ENCODE measurements at places on chromosomes 1 and 21.

DNA sequence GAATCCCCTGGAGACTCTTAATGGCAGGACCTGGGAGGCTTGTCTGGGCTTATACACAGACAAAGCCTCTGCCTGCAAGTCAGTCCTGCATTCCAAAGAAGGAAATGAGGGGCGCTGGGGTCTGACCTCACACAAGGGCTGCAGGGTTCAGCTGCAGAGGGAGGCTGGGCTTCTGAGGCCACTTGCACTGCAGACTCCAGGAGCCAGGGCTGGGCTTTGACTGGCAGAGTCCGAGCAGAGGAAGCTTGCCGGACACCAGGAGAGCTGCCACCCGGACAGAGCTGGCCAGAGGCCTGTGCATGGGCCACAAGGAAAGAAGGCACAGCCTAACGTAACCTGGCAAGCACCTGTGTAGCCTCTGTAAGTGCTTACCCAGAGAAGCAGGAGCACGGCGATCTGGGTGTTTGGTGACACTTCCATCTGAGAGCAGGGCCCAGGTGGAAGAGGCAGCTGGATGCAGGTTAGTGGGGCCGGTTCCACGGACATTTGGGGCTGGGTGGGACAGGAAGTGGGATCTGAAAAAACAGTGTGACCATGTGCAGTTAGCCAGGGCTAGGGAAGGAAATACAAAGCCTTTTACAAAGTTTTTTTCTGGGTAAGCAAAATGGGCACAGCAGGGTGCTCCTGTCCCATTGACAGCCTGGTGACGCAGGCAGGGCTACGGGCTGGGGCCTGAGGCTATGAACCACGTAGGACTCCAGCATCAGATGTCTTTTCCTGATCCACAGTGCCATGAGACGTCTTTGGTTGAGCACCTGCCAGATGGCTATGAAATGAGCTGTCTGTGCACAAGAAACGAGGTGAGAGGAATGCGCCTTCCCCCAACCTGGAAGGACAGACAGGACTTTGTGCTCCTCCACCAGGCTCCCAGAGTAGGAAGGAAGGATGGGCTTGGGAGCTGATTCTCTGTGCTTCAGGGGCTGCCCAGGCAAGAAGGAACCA is 37.3 kb upstream of the LBR start:
- no peak for DNase-seq

DNA sequence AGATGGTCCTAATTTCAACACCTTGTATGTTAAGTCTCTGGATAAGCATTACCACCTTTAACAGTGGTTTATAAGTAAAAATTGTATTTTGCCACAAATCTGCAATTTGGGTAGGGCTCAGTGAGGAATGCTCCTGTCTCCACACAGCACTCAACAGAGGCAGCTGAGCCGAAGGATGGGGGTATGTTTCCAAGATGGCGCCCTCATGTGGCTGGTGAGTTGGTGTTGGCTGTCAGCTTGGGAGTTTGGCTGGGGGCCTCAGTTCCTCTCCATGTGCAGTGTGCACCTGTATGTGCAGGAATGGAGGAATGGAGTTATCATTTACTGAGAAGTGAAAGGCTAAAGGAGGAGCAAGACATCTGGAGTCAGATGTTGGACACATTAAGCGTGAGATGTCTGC is 136.8 kb downstream of the GABPA start:
- no peak for DNase-seq

DNA sequence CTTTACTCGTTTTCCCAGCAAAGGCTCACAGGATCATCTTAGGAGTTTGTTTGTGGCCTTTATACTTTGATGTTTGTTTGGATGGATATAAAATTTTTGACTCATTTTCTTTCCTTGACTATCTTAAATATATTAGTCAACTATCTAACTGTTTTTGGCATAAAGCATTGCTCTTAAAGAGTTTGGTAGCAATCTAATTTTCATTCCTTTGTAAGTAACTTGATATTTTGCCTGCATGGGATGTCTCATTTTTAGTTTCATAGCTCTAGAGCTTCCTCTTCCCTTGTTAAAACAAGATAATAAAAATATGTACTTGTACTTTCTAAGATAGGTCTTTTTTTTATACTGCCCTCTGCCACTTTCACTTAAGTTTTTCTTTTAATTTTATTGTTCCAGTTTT is 161.9 kb downstream of the MAGI3 start:
- DNase-seq: no peak

DNA sequence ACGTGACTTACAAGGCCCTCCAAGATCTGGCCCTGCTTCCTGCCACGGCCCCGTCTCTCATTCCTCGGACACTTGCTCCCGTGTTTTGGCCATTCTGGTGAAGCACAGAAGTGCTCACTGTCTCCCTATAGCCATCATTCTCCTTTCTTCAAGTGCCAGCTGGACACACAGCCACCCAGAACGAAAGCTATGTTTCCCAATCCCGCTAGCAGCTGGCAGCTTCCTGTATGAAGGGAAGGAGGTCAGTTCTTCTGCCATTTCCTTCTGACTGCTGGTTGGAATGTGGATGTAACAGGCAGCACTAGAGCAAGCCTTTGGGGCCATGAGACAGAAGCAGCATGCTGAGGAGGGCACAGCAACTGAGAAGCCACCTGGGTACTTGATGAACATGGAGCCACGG is 82.8 kb downstream of the TGFBR3 start:
- no peak for DNase-seq

DNA sequence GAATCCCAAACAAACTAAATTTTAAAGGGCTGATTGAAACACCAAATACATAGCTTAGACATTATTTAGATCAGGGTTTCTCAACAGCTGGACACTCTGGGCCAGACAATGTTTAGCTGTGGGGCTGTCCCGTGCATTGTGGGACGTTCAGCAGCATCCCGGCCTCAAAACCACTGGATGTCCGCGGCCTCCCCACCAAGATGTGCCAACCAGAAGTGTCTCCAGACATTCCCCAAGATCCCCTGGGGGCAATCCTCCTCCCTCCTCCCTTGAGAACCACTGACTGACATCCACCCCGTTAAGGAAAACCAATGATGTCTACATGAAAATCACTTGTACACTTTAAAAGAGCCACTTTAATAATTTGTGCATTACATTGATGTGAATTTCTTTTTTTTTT is 38.4 kb downstream of the CLSTN1 start:
- no peak for DNase-seq

DNA sequence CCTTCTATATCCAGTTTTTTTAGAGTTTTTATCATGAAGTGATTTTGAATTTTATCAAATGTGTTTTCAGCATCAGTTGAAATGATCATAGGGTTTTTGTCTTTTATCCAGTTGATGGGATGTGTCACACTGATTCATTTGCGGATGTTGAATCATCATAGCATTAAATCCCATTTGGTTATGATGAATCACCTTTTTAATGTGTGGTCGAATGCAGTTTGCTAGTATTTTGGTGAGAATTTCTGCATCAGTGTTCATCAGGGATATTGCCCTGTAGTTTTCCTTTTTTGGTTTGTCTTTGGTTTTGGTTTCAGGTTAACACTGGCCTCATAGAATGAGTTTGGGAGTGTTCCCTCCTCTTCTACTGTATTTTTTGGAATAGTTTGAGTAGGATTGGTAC is 80.3 kb downstream of the DIRAS3 start:
- DNase-seq: no peak

- no peak for DNase-seq
Observed at GRCh38 chr1:98323388-98323787, 338.1 kb upstream of the SNX7 start.

DNA sequence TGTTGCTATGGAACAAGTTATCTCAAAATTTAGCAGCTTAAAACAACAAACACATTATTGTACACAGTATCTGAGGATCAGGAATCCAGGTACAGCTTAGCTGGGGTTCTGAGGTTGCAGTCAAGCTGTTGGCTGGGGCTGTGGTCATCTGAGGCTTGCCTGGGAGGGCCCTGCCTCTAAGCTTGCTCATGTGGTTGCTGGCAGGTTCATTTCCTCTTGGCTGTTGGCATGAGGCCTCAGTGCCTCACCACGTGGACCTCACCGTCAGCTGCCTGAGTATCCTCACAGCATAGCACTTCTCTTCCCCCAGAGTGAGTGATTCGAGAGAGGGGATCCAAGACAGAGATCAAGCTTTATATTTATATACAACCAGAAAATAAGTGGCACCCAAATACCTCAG is 18.6 kb downstream of the NTPCR start:
- DNase-seq: no peak

GRCh38 chr21:25700741-25701140 is 34.0 kb downstream of the ATP5PF start:
- DNase-seq: no peak

GRCh38 chr21:46144464-46145070 is 10.8 kb downstream of the FTCD start:
- DNase-seq: no peak

DNA sequence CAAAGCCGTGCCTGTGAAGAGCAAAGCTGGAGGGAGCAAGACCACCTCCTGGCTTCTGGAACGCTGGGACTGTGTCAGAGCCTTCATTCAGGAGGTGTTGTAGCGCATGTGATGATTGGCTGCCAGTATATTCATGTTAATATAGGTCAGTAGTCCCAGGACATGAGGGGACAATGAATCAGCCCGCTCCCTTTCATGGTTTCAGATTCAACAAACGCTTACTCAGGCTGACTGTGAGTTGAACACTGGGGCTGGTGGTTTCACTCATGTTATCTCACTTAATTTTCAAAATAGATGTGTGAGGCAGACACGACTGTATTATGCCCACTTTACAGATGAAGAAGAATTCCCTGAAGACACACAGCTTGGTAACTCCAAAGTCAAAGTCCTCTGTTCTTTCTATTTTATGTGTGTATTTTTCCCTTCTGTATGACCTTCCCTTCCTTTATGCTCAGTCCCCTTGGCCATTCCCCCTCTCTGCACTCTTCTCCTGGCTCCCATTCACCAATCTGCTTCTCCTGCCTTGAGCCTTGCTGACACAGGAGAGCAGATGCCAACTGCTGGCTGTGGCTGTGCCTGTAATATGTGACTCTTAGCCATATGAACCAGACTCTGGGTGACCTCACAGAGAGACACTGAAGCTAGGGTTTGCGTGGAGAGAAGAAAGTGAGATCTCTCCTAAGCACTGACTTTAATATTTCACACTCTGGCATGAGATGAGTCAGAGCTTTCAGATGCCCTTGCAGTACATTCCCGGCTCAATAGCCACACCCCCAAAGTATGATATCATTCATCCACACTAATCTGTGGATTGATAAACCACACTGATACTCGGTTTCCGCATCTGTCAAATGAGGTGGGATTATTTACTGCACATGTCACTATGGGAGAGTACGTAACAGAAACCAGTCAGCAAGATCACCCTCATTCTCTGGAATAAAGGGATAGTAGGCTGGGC is 31.4 kb upstream of the KIRREL1 start:
- DNase-seq: no peak

GRCh38 chr1:6582370-6582769 is 2.6 kb downstream of the ZBTB48 start:
- no peak for DNase-seq

DNA sequence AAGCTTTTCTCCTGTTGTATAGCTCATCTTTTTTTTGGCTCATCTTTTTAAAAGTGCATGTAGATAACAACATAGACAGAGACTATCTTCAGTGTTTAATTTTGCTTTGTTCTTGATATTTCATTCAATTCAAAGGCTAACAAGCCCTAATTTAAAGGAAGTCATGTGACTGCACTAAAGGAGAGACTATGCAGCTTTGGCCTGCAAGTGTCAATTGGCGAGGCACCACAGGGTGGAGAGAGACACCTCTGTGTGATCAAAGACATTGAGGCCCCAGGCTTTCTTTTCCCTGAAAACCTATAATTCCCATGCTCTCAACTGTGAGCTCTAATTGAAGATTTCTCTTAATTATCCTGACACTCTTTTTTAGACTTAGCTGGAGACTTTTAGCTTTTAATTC is 53.6 kb downstream of the CHODL start:
- no peak for DNase-seq

DNA sequence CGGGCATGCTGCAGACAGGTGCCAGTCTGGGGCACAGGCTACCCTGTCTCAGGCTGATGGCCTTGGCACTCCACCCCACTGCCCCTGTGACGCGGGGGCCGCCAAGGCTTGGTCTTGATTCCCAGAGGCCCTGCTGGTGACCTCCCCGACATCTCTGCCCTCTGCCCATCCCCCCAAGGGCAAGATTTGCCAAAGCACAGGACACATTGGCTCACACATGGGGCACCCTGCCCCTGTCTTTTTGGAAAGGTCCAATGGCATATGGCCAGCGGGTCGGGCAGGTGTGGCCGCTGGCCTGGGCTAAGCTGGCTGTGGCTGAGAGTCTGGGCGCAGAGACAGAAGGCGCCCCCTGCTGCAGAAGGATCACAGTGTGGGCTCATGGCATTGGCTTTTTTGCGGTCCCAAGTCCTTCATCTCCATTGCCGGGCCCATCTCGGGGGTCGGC is 4.6 kb downstream of the MIB2 start:
- no peak for DNase-seq

DNA sequence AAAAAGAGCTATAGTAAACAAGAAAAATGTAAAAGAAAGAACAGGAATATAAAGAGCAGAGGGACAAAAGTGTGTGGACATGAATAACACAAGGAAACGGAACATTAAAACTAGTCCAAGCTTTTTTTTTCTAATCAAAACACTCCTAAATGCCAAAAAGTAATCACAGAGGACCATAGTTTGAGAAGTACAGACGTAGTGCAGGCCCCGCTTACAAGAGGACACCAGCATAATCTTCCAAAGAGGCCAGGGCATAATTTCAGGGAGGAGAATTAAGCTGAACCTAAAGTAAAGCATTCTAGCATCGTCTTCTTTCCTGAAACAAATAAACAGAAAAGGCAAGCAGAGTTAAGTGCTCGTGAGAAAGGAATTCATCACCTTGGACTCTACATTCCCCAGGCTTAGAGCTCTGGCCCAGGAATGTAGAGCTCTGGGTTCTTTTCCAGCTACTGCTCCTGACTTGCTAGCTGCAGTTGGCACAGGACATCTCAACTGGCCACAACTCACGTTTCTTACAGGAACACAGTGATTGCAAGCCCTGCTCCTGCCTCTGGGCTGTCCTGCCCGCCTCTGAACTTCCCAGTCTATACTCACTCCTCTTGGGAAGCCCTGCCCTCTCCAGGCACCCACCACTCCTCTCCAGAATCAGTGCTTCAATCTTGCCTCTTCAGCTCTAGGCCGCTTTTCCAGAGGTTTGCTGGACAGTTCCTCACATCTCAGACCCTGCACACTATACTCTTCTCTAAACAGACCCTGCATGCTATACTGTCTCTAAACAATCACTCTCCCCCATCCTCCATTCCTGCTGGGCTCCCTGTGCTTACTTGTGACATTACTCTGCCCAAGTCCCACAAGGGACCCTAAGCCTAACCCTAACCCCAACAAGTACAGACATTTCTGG is 9.8 kb downstream of the RGS8 start:
- DNase-seq: no peak

GRCh38 chr1:9726406-9726805 is 74.9 kb downstream of the PIK3CD start:
- no peak for DNase-seq

- no peak for DNase-seq
Observed at GRCh38 chr1:226549937-226550671, 1.5 kb downstream of the STUM start.

GRCh38 chr1:228280961-228281591 is 73.2 kb downstream of the OBSCN start:
- no peak for DNase-seq
